ENCODE measurements at places on chromosomes 2 and 18. TPM values are rescaled to one million over a fixed set of nuclear protein-coding genes. Genes with fewer than 3 reads are reported as not detected.

- no peak for DNase-seq
Observed at GRCh38 chr2:70746094-70746974, 21.7 kb downstream of the ADD2 start.

DNA sequence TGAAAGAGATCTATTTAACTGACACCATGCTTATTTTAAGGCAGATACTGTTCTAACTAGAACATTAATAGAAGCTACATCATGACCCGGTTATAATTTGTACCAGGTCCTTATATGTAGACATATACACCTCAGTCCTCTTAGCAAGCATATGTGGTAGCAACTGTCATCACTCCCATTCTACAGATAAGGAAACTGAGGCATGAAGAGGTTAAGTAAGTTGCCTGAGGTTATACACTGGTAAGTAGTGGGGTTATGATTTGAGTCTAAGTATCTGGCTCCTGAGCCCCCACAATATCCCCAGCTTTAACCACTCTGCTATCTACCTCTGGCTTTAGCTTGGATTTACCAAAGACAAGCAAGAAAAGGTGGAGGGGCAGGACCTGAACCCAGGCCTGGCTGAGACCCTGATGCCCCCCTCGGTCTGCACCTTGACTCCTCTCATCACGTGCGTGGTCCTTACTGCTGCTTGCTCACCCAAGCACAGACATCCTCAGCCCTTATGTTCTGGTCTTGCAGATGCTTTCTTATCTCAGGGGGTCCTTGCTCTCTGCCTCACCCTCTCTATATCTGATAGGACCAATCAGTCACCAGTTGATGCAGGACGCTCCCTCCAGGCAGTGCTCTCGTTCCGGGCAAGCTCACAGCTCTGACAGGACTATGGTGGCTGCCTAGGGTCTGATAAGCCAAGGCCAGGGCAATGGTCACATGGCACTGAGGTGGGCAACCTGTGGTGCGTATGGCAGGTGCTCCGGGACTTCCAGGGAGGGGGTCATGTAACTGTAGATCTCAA lies 4.0 kb downstream of the DYSF start:
- DNase-seq = no peak

MC4R gene
- total RNA-seq = not detected

GRCh38 chr2:172342078-172342477 lies 85.3 kb upstream of the ITGA6 start:
- no peak for DNase-seq

- DNase-seq = no peak
Observed at GRCh38 chr18:69580107-69580506, 179.4 kb downstream of the DOK6 start.

DNA sequence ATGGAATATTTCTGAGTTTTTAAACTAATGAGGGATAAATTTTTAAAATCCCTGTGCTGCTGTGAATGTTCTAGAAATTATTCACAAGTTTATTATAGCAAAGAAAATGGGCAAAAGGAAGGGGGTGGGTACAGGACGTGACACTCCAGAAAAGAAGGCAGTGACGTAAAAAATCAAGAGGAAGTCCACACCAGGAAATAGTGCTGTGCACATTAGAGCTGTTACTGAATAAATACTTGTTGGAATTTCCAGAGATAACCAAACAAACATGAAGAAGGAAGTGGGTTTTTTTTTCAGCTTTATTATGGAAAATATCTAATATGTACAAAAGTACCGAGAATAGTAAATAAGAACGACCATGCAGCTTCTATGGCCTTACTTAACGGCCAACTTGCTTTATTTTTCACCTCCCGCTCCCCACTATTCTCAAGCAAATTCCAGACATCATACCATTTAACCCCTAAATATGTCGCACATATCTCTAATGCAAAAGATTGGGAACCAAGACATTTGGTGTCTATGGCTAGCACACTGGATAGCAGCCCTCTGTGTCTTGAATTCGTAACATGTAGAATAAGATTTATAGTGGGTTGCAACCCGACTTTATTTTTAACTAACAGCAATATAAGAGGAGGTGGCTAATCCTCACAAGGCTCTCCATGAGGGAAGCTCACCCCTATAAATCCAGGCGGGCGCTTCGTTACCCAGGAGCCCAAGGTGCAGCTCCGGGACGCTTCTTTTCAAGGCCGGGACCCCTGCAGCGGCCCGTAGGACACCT lies 580 bp upstream of the NDUFV2 start:
- no peak for DNase-seq

Data from mesothelial cell of epicardium (in vitro differentiated cells).